ENCODE measurements at places on chromosomes 11 and 22.

DNA sequence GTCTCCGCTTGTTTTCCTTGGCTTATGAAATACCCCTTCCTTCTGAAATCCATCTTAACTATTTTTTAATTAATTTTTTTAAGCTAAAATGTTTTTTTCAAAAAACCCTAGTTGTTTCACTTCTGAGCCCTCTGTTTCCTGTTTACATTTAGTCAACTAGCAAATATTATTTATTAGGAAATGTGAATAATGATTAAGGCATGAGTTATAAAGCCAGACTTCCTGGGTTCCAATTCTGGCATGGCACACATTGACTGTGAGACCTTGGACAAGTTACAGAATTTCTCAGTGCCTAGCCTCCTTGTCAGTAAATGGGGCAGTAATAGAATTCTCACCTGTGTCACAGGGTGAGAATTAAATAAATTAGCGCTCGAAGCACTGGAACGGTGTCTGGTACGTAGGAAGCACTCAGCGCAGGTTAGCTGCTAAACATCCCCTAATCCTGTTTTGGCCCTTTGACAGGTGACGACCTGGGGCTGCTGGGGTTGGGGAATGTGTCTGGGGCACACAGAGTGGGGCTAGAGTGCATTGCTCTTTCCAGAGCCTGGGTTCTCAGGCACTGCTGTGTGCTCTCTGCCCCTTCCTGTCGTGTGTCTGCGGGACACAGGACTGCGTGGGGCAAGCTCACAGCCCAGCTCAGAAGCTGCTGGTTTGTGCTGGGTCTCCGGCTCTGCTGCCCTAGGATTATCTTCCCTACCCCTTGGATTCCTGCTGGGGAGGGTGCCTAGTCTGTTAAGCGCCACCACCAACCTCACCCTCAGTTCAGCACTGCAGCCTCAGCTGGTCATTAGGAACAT, 13.1 kb downstream of the PANX1 start:
- no peak for DNase-seq

DNA sequence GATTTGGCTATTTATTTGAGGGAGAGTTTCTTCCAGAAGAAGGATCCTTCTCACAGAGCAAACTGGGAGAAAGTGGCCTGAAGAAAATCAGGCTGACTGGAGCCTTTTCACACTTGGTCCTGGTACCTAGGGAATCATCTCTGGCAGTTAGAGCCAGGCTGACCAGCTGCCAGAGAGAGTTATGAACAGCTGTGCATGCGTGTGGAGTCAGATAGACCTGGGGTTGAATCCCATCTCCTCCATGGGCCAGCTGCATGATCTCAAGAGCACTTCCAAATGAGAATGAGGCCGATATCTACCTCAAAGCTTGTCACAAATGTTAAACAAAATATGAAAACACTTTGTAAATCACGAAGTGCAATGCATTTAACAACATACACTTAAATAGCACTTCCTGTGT, 390.0 kb downstream of the TENM4 start:
- DNase-seq, result no peak

DNA sequence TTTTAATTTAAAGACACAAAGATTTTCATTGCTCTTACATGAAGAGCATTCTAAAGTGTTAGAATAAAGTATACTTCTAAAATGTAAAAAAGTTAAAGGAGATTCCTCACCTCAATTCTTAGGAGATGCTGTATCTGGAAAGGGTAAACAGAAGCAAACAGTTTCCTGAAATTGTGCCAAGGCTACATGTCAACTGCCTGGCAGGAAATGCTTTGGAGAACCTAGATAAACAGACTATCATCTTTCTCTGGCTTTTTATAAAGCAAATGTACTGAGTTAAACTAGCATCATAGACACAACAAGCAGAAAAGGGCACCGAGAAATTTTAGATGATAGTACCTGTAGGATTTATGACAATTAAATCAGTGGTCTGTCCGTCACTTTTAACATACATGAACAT, 24.7 kb upstream of the AKIP1 start:
- no peak for DNase-seq

DNA sequence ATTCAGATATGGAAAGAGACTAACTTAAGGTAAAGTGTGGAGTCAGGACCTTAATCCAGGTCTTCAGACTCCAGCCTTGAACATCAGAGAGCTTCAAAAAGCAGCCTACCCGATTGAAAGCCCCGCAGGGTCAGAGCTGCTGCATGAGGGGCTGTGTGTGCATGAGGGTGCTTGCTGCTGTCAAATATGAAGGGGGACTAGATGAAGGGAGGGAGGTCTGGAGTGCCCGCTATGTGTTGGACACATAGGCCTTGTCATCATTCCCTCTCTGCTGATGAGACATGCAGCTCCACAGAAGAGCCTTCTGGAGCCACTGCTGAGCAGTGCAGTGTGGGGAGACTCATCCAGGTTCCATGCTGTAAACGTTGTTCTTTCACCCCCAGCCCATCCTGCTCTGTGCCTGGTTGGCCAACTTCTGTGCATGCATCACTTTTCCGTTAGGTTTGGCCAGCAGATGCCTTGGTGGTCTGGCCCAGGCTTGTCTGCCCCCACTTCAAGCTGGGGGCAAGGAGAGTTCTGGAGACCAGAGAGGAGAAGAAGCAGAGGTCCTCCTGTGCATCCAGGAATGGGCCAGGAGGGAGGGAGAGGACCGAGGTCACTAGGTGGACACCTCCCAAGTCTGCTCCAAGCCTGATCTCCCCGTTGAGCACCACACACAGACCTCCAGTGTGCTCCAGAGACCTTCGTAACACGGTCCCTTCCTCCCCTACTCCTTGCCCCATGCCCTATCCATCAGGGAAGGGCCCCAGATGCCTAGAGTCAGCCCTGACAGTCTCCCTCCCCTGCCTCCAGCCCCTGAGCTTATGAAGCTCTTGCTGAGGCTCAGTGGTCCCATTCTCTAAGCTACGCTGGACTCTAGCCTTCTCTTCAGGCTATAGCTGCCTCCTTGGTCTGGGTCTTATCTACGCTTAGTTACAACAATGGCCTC, 32.0 kb downstream of the LRRC32 start:
- no peak for DNase-seq

DNA sequence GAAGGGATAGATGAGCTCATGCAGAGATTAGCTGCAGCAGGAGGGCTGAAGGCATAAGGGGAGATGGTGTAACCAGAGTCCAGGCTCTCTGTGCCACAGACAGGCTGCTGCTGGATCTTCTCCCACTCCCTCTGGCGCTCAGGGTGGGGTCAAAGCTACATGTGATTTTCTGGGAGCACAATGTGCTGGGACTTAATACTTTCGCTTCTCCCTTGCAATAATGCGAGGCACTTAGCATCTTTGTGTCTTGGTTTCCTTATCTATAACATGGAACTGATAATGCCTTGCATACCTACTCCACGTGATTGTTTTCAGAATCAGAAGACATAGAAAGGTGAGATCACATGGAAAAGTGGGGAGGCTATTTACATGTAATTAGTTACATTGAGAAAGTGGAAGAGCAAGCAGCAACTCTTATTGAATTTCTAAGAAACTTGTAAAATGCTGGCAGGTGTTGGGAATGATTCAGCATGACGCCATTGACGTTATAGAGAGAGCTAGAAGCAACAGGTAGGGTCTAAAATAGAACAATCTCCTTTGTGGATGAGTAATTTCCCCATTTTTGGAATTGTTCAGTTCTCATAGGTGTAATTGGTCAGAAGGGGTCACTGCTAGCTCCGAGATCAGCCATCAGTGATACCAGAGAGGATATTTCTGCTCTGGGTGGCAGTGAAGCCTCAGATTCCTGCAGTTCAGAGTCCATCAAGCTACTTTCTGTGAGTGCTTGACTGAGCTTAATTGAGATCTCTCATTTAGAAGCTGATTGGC, 8.2 kb upstream of the OR9I1 start:
- DNase-seq, result no peak

DNA sequence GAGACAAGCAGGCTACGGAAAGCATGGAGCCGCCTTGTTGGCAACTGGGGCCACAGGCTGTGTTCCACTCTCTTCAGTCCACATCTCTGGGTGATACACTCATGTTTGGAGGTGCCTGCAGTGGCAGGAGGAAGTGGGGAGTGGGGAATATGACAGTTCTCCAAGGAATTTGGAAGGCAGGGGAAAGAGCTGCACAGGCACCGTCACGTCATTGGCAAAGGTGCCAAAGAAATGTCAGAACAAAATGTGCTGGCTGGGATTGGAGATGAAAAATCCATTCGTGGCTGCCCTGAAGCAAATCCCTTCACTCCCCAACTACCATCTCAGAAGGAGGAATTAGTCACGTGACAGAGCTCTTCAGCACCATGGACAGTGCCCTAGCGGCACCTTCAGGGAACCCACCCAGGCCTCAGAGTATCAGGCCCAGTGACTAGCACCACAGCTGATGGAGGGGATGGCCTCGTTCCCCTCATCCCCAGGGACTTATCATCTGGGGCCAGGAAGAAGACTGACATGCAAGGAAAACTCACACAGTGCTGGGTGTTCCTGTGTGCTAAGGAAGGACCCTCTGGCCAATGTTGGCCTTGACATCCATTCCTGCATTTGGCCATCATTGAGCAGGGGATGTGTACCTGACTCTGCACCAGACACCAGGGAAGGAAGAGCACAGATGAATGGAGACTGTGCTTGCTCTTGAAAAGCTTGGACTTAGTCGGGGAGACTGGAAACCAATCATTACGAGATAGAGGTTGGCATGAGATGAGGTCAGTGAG, 48.5 kb upstream of the PRDM11 start:
- no peak for DNase-seq

DNA sequence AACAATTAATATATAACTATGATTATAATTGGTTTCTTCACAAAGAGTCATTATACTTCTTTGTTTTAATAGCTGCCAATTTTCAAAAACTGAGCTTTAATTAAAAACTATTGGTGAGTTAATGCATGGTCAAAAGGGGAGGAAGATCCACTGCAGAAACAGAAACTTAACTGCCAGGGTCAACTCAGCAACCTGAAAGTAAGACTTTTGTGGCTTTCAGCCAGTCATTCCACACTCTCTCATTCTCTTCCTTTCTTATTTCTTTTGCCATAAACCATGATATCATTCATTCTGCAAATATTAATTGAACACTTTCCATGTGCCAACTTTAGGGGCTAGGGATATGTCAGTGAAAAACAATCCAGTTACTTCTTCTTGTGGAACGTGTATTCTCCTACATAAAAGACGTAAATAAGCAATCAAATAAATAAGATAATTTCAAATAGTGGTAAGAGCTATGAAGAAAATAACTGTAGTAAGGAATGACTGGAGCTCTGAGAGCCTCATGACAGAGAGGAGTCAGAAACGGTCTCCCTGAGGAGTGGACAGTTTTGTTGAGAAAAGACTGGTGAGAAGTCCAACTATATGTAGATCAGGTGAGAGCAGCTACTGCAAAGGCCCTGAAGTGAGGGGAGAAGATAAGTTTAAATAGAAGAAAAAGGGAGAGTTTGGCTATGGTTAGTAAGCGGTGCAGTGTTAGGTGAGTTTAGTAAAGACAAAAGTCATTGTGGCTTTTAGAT, 130.5 kb downstream of the GRIA4 start:
- DNase-seq, result no peak

DNA sequence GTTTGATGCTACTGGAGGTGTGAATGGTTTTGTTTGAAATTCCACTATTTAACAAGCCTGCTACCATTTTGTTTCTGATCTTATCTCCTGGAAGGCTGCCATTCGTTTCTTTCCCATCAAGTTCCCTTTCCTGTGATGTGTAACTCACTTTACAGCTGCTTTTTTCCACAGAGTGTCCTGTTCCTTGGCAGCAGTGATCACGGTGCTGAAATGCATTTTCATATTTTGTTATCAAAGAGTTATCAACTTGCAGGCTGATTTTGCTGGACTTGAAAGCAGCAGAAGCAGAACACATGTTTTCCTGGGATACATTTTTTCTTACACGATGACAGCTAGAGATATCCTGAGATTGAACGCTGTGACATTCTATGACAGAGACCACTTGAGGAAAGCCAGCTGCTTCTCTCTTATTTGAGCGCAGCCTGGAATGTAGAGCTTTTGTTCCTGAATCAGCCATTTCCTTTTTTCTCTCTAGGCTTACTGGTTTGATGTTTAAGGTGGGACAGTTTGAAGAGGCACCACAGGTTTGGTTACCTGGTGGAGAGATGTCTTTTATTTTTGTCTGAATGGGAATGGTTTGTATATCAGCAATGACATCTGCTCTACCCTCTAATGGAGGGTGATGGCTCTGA, 34.7 kb downstream of the PRR14L start:
- no peak for DNase-seq

DNA sequence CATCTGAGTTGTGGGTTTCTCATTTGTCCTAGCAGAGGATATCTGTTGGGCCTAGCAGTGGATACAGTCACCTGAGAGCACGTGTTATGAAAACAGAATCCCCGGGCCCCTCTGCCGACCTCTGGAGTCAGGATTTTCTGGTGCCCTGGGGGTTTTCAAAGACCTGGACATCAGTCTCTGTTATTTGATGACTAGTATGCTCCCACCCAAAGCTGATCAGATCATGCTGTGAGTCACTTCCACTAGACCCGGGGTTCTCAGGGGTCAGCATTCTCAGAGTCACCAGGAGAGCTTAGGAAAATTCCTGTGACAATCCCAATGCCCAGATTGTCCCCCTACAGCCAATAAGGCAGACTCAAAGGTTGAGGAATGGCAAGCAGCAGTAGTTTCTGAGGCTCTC, 38.7 kb downstream of the KCNJ1 start:
- no peak for DNase-seq

GRCh38 chr11:76230392-76230791, 24.1 kb upstream of the WNT11 start:
- no peak for DNase-seq

DNA sequence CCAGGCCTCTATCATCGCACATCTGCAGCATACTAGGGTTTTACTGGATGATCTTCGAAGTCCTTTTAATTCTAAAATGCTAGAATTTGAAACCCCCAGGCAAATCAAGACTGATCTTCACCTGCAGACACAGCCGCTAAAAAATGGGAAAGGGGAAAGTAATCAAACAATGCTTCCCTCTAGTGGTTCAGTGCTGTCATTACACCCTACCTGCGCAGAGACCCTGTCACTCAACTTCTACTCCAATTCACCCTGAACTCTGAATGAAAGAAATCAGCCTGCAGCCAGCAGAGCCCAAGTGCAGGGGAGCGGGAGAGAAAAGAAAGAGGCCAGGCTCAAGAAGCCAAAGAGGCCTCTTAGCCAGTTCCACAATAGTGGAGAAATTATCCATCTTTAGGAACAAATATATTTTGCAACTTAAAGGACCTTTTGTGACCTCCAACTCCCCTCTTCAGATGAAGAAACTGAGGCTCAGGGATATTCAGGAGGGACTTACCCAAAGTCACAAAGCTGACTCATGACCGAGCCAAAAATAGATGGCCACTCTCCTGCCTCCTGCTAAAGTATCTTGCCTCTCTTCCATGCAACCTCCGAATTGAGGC, 33.0 kb downstream of the SERGEF start:
- DNase-seq, result peak; percentile 2

- DNase-seq, result peak; percentile 31
Observed at GRCh38 chr11:57406337-57406904, 16.0 kb upstream of the PRG2 start.

DNA sequence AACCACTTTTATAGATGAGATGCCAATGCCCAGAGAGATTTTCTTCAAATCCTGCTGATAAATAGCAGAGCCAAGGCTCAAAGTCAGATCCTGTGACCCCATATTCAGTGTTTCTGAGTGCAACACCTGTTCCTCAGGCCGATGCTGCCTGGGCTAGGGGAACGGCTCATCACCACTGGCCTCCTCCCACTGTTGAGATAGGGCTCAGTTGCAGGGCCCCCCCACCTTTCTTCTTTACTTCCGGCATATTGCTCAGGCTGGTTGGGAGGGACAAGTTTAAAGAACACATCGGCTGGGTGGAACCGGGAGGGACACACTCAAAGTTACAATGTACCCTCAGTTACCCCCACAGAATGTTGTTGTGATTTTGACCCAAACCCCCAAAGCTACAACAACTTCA, 88.3 kb upstream of the CRTAM start:
- DNase-seq, result no peak

Data from activated T-cell treated with anti-CD3 and anti-CD28 coated beads for 48 hours (primary cell).